Stimulated activated CD8-positive, alpha-beta memory T cell treated with anti-CD3 and anti-CD28 coated beads, Interleukin-7, amount 100 ng/mL, for 1 hour (primary cell): ENCODE measurements at places on chromosomes 2 and 18.

GRCh38 chr2:101253703-101254450 lies 1.2 kb downstream of the CNOT11 start:
- no peak for DNase-seq

GRCh38 chr2:45833301-45833967 lies 182.0 kb downstream of the PRKCE start:
- DNase-seq, result no peak

- no peak for DNase-seq
Observed at GRCh38 chr18:9854801-9855676, 30.7 kb upstream of the TXNDC2 start.

- DNase-seq, result no peak
Observed at GRCh38 chr2:16933355-16933754, 267.7 kb upstream of the CYRIA start.

DNA sequence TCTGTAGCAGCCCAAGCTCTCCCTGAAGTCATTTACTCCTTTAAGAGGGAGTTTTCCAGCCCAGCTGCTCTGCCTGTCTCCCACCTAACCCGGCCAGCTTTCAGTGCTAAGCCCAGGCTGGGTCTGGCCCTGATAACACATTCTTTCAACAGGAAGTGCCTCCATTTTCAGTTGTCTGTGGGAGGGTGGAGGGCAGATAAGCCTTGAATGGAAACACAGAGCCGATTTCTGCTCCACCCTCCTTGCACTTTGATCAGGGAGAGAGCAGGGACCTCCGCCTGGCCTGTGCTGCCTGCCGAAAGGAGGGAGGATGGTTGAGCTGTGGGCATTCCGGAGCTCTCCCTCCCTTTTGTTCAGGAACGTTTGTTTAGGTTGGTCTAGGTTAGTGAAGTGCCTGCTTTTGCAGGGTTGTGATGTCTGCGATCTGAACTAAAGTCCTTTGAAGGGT lies 24.8 kb downstream of the GATA6 start:
- DNase-seq, result no peak

- no peak for DNase-seq
Observed at GRCh38 chr18:3153107-3153704, 66.6 kb downstream of the MYOM1 start.

- no peak for DNase-seq
Observed at GRCh38 chr2:149365931-149366583, 35.7 kb downstream of the LYPD6 start.

- DNase-seq, result no peak
Observed at GRCh38 chr2:883803-884748, 66.6 kb upstream of the SNTG2 start.

DNA sequence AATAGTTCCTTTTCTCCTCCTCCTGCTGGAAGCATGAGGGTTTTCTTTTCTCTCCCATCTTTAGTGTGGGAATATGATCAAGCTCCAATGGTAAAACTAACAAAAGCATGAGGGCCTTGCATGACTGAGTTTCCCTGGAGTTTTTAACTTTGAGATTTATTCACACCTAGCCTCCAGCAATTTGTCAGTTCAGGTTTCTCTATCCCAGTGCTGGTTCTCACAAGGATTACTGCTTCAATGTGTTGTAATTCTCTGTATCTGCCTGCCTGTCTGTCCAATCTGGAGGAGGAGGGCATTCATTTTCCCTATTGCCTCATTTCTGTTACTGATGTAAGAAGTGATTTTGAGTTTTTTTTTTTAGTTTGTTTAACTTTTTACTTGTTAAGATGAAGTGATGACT lies 57.6 kb upstream of the RPRM start:
- DNase-seq, result no peak

- DNase-seq, result no peak
Observed at GRCh38 chr2:42865884-42866881, 73.8 kb upstream of the HAAO start.

GRCh38 chr18:26655525-26656430 lies 107.4 kb upstream of the KCTD1 start:
- DNase-seq, result no peak

DNA sequence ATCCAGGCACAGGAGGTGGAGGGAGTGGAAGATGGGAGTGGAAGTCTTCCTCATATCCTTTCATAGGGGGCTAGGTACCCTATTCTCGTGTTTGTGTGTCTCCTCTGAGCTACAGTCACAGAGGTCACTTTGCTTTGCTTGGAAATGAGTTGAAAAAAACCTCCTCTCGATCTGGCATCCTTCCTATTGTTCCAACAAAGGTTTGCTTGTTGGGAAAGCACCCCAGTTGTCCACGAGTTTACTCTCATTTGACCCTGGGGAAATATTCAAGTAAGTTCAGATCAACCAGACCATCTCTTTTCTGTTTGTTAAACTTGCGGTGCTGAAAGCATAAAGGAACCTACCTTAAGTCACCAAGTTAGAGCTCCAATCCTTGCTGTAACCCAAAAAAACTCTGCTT lies 59.3 kb downstream of the ARHGEF33 start:
- DNase-seq, result no peak

GRCh38 chr2:231065966-231066365 lies 9.3 kb downstream of the PSMD1 start:
- no peak for DNase-seq

DNA sequence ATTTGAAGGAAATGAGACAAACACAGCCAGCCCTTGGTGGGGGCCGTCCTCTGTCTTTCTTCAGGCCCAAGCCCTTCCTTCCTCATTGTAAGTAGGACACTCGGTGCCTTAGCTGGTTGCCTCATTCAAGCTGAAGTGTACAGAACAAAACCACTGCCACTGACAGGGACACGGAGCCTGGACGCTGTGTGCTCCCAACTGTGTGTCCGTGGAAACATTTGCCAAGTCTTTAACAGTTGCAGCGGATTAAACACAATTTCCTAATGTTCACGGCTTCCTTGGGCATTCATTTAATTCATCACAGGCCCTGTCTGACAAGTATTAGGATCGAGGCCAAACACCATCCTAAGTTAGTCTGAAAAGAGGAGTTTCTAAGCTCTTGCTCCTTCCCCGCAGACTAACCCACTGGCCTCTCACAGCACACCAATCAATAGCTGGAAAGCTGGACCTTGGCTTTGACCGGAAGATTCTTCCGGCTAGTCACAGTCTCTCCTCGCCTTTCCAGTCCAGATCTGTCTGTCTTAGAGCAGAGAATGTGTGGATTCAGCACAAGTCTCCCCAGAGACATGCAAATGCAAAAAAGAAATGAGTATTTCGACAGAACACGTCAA lies 68.7 kb upstream of the ACSL3 start:
- DNase-seq, result no peak

- no peak for DNase-seq
Observed at GRCh38 chr18:61943175-61943964, 50.6 kb upstream of the RNF152 start.

- DNase-seq, result no peak
Observed at GRCh38 chr2:204170411-204170810, 233.8 kb downstream of the ICOS start.

GRCh38 chr2:176668912-176669311 lies 399.7 kb downstream of the MTX2 start:
- no peak for DNase-seq

DNA sequence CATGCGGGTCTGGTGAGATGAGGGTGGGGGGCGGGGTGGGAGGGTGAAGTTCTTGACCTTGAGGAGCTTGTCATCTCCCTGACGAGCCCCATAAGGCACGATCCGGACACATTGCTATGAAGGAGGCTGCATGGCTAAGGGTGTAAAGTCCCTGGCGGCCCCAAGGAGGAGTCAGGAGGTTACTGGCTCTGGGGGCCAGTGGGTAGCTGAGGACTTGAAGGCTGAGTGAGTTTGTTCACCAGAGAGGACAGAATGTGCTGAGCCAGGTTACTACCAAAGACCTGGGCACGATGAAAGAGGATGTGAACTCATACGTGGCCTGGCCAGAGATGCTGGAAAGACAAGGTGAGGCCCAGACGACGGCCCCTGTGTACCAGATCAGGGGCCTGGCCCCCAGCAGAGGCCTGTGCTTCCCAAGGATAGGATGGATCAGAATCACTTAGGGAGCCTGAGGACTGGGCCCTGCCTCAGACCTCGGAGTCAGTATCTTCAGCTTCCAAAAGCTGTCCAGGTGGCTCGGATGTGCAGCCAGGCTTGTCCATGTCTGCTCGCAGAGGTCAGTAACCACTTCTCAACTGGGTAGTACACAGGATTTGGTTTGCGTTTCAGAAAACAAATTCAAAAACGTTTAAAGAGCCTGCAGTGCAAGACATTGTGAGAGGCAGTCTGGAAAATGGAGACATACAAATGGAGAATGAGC lies 110.9 kb downstream of the RNF144A start:
- DNase-seq, result no peak

DNA sequence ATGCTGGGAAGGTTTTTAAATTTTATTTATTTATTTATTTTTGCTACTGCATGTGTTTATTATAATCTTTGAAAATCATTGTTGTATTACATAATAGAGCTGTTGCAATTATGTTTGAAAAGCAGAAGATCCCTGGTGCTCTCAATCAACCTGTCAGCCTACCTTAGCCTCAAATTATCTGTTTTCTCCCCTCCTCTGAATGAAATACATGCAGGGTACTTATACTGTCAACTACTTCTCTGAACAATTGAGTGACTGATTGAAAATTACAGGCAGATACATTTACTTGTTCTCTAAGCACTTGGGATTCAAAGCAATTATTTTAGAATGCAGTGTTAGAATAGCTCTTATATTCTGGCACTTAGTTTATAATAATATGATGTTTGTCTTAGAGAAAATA lies 8.1 kb downstream of the KYNU start:
- DNase-seq, result no peak

DNA sequence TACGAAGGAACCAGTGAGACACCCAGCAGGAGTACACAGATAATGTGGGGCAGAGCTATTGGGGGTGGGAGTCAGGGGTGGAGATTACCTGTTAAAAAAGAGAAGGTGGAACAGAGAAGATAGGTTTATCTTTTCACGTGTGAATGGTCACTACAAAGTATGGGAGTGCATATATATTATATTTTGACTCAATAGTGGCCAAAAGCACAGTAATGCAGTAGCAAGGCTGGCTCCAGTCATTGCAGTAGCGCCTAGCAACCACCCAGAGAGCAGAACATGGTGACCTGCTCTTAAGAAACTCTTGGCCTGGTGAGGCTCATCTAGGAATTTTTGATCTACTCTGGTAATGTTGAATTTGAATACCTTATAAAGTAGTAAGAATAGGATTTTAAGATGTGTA lies 1.0 kb downstream of the IMPACT start:
- DNase-seq, result no peak

- no peak for DNase-seq
Observed at GRCh38 chr2:105396254-105397024, 2.4 kb downstream of the FHL2 start.

GRCh38 chr2:14614017-14614416 lies 18.5 kb upstream of the LRATD1 start:
- DNase-seq, result no peak

- no peak for DNase-seq
Observed at GRCh38 chr2:8692783-8693156, 10.9 kb downstream of the ID2 start.

DNA sequence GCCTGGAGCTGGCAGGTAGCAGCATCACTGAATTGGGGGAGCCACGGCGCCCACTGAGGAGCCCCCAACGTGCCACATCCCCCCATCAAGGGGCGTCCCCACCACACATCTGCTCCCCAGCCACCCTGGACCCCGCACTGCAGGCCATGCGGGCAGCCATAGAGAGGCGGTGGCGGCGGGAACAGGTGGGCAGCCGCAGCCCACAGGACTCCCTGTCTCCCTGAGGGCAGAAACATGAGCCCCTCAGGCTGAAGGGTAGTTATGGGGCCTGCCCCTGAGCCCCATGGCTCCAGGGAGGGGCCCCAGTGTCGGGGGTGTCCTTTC lies 26.6 kb downstream of the CROCC2 start:
- DNase-seq, result no peak

GRCh38 chr2:112482309-112483041 lies 519 bp downstream of the TTL start:
- peak; percentile 7 for DNase-seq

- DNase-seq, result no peak
Observed at GRCh38 chr2:222284466-222284865, 14.3 kb downstream of the PAX3 start.

DNA sequence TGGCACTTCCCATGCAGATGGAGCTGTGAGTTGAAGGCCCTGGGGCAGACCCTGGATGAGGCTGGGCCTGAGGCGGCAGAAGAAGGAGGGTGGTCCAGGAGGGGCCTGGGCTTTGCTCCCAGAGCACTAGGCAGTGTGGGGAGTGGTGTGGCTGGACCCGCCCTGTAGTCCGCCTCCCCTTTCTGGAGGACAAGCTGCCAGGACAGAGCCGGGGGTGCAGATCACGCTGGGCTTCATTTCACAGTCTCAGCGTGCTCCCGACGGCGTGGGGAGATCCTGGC lies 49.8 kb downstream of the PTGR3 start:
- DNase-seq, result no peak

DNA sequence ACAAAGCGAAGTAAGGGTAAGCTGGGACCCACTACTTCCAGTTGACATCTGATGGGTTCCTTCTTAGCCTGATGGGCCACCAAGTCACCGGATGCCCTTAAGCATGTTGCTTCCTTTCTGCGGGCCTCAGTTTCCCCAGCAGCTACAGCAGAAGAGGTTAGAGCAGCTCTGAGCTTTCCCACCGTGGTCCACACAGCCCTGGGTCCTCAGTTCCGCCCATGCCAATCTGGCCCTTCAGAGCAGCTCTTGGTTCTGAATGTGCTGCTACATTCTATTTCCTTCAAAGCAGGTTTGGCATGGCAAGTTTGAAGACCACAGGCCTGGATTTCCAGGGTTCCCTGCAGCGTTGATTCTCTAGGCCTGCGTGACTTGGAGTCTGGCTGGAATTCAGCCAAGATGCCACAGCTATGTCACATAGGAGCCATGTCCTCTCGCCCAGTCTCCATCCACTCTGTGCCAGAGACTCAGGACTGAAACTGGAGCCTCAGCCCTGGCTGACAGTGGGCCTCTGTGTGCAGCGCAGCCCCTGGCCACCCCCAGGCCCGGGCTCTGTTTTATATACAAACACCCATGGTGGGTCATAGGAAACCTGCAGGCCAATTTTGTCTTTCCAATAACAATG lies 79.6 kb downstream of the TFCP2L1 start:
- no peak for DNase-seq

- DNase-seq, result no peak
Observed at GRCh38 chr18:3653851-3654441, 204.0 kb downstream of the TGIF1 start.

GRCh38 chr18:26397019-26397418 lies 151.3 kb downstream of the KCTD1 start:
- DNase-seq, result no peak

DNA sequence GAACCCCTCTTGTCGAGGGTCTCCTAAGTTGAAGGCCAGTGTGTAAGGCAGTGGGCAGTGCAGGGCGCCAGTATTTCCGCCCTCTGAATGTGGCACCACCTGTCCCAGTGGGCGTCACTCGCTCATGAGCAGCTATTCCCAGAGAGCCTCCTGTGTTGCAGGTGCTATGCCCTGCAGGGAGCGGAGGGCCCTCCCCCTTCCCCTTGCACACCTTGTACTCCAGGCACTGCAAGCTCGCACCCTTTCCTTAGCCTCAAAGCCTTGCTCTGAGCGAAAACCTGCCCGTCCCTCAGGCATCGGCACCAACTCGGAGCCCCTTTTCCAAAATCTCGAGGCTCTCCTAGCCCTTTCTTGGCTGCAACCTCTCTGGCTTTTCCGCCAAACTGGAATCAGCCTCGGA lies 282.7 kb downstream of the AGAP1 start:
- DNase-seq, result no peak
